ENCODE measurements at places on chromosomes 13 and 19.

GRCh38 chr13:21034603-21035191, 26.7 kb downstream of the LATS2 start:
- no peak for DNase-seq

DNA sequence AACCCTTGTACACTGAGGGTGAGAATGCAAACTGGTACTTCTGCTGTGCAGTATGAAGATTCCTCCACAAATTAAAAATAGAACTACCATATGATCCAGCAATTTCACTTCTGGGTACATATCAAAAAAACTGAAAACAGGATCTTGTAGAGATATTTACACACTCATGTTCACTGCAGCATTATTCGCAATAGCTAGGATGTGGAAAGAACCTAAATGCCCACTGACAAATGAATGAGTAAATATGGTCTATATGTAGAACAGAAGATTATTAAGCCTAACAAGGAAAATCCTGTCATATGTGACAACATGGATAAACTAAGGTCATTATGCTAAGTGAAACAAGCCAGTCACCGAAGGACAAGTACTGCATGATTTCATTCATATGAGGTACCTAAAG, 304.7 kb downstream of the ENOX1 start:
- no peak for DNase-seq

DNA sequence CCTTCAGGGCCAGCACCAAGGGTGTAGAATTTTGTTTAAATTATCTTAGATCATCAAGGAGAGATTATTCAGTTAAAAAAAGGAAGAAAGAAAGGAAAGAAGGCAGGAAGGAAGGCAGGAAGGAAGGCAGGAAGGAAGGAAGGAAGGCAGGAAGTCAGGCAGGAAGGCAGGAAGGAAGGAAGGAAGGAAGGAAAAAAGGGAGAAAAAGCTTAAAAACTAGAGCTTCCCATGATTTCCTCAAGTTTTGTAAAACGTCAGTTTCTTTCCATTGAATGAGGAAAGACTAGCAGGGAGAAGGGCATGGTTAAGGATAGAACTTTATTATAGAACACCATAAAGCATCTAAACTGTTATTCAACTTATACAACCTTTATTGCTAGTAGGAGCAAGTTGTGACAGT, 2672.0 kb upstream of the PCDH20 start:
- DNase-seq = no peak

DNA sequence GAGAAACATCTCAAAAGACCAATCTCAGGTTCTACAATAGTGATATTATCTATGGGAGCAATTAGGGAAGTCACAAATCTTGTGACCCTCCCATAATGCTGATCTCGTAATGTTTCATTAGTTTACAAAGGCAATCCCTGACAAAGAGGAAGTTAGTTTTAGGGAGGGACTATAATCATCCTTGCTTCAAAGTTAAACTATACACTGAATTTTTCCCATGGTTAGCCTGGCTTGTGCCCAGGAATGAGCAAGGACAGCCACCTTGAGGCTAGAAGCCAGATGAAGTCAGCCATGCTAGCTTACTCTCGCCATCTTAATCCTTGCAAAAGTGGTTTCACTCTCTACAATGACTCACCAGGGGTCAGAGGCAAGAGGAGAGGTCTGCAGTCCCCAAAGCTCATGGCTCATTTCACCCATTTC, 5.4 kb downstream of the CEACAM3 start:
- no peak for DNase-seq

DNA sequence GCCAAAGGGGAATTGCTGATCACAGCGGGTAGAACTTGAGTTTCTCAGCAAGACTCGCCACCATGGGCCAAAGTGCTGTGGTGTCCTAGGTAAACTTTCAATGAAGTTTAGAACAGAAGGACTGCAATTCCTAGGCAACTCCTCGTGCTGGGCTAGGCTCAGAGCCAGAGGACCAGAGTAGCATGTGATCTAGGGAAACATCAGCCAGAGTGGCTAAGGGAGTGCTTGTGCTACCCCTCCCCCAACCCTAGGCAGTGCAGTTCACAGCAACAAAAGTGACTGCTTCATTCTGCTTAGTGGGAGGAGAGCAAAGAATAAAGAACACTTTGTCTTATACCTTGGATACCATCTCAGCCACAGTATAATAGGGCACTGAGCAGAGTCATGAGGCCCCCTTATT, 1658.6 kb upstream of the MIR17HG start:
- DNase-seq = no peak

DNA sequence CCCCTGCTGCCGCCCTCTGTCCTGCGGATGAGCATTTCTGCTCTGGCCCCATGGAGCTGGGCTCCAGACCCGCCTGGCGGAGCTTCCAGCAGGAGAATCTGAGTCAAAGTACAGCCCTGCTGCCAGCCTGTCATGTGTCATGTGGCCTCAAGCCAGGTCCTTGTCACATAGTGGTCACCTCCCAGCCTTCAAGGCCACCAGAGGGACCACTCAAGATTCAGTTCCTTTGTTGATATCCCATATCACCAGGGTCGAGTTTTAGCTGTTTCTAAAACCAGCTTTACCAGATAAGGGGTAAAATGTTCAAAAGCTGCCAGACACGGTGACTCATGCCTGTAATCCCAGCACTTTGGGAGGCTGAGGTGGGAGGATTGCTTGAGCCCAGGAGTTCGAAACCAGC, 13.4 kb downstream of the THOP1 start:
- DNase-seq = no peak

DNA sequence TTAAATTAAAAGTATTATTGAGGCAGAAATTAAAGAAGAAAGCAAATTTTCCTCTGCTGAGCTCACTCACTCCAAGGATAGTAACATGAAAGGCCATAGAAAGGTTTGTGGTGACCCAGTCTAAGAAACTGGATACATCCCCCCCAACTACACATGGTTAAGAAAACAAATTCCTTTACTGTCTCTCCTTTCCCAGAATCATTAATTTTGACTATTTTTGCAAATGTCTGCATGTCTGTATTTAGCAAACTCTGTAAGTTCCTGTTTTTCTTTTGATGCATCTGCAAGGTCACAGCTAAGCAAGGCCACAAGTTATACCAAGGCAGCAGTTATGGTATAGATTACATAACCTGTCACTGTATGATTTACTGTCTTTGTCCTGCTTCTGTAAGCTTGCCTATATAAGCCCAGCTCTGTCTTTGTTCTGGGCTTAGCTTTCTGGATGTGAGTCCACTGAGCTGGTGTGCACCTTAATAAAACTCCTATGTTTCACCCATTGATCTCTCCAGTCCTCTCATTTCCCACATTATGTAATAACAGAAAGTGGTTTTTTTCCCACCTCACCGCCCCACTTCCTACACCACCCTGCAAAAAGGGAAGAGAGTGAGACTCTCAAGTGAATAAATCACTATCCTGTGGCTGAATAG, 8.5 kb upstream of the ZNF83 start:
- no peak for DNase-seq

GRCh38 chr13:107563099-107563925, 652.0 kb downstream of the LIG4 start:
- no peak for DNase-seq

- no peak for DNase-seq
Measured at GRCh38 chr13:57865600-57866294, 234.2 kb downstream of the PCDH17 start.

DNA sequence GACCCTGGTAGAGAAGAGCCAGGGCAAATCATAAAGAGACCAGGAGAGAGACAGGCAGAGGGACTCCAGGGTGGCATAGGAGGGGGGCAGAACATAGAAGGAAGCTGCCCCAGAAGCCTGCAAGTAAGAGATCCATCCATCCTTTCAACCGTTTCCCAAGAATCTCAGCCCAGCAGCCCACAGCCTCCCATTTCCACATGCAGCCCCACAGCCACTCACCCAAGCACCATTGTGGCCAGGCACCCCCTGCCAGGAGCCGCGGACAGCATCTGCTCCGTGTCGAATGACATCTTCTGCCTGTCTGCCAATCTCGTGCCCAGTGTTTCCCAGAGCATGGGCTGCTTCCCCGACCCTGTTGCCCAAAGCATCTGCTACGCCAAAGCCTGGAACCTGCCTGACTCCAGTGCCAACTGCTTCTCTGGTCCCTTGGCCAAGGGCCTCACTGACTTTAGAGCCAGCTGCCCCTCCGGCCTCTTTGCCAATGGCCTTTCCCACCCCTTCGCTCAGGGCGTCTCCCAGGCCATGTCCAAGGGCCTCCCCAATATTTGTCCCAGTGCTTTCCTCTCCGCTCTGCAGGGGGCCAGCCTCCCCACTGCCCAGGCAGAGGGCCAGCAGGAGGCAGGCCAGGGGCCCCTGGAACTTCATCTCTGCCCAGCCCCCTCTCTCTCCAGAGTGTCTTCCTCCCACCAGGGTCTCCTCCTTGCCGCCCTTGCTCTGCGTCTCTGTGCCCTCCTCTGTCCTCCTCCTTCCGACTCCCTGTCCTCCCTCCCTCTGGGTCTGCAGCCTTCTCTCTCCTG, 420 bp downstream of the DMKN start:
- no peak for DNase-seq

DNA sequence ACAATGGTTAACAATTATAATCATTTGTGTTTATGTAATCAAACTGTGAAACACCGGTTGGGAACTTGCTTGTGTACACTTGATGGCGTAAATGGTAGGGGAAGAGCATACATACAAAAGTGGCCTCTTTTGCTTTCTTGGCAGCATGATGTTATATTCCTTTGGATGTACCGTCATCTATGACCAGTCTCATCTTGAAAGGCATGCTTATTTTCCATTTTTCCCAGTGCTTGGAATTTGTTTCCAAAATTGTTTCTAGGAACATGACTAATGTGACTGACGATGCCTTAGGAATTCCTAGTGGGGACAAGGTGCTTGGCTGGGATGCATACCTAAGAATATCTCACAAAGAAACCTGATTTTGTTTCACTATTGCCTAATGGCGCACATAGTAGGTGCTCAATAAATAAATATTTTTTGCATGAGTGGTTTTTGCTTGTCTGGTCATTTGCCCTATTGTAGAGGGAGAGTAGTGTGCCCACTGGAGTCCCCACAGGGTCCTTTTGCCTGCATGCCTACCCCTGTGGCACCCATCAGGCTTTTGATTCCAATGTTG, 45.5 kb downstream of the SAE1 start:
- no peak for DNase-seq

DNA sequence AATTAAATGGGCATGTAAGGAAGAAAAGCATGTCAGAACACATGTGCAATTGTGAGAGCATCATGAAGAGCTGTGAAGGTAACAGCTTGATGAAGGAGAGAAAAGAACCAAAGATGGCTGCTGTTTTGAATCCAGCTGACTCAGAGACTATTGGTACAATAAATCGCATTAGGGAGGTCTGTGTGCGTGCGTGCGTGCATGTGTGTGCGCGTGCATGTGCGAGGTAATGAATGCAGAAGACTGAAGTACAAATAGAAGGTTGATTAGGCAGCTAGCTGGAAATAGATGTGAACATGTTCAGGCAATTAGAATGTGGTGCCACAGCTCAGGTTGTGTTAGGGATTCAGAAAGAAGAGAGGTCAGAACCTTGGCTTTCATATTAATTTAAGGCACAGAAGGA, 440.5 kb downstream of the OXGR1 start:
- DNase-seq = no peak

- DNase-seq = no peak
Measured at GRCh38 chr19:46610413-46610775, 9.3 kb downstream of the CALM3 start.

DNA sequence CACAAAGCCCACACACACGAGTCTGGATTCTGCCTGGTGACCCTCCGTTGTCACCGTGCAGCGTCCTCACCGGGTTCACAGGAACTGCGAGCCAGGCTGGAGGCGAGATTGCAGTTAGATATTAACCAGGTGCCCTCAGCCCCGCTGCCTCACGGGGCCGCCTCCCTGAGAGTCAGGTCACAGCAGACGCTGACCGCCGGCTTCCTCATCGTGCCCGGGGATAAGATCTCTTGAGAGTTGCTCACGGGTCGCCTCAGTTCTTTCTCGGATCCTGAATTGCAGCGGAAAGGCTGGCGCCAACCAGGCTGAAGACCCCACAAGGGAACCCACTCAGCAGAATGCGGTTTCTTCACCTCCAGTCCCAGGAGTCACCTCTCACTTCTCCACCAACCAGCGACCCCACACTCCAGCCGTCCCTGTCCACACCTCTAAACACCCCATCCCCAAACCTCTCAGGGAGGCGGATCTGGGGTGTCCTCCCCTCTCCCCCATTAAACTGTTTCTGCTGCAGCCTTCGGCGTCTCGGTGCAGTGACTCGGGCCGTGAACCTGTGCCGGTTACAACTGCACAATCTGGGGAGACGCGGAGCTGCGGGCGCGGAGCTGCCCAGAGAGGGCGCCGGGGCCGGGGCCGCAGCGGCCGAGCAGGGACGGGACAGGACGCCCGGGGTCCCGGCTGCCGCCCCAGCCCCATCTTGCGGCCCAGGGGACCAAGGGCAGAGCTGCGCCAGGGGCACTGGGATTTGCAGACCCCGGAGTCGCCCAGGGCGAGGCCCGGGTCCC, 591 bp downstream of the ZNF823 start:
- DNase-seq = peak; percentile 23

- no peak for DNase-seq
Measured at GRCh38 chr19:46033401-46033800, 7.4 kb downstream of the IGFL4 start.

DNA sequence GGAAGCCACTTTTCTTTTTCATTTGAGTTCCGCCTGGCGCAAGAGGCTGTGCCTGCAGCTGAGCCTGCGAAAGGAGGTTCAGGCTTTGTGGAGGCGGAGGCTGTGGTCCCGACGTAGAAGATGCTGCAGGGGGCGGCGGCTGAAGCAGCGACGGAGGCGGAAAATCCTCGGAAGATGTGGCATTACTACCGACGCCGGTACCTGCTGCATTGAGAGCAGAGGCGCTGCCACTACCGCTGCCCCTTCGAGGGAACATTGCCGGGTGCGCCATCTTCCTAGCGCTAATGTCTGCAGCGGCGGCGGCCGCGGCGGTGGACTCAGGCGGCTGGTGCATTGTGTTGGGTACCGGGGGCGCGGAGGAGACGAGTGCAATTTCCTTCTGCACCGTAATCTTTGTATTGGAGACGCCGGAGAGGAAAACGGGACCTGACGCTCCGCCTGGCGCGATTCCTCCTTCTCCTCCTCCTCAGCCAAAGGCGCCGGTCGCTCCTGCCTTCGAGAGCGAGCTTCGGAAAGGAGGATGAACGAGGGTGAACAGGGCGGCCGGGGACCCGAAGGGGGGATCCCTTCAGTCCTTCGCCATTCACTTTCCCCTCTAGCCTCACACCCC, at the start of gene TSC22D1:
Gene TSC22D1 (minus strand): TSS at position 590 of the 610 bp plus-strand sequence. CDS start 256 bp downstream, at position 334.
- peak; percentile 27 for DNase-seq

- no peak for DNase-seq
Measured at GRCh38 chr13:98853771-98854221, 101.3 kb upstream of the SLC15A1 start.

Data from DMS79 (cell line).